KG1 (cell line): ENCODE measurements at places on chromosomes 1 and 21.

DNA sequence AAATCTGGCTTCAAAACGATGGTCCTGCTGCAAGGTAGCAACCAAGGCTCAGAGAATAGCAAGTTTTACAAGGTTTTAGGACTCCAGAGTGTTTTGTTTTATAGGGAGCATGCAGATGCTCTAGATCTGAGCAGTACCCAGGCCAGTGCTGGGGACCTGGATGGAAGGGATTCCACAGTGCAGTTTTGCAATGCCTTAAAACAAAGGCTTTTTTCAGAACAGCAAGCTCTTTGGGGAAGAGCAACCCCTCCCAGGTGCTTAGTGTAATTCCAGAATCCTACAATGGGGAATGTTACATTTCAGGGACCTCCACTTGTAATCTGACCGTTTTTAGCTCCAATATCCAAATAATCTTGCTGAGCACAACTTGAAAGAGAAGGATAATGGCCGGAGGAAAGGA is 6.7 kb downstream of the ROR1 start:
- no peak for DNase-seq

GRCh38 chr1:221988829-221989228 is 246.9 kb upstream of the DUSP10 start:
- no peak for DNase-seq

- no peak for DNase-seq
Measured at GRCh38 chr1:198669023-198669698, 30.3 kb downstream of the PTPRC start.

GRCh38 chr1:113830039-113830438 is 17.8 kb upstream of the RSBN1 start:
- DNase-seq, result no peak

DNA sequence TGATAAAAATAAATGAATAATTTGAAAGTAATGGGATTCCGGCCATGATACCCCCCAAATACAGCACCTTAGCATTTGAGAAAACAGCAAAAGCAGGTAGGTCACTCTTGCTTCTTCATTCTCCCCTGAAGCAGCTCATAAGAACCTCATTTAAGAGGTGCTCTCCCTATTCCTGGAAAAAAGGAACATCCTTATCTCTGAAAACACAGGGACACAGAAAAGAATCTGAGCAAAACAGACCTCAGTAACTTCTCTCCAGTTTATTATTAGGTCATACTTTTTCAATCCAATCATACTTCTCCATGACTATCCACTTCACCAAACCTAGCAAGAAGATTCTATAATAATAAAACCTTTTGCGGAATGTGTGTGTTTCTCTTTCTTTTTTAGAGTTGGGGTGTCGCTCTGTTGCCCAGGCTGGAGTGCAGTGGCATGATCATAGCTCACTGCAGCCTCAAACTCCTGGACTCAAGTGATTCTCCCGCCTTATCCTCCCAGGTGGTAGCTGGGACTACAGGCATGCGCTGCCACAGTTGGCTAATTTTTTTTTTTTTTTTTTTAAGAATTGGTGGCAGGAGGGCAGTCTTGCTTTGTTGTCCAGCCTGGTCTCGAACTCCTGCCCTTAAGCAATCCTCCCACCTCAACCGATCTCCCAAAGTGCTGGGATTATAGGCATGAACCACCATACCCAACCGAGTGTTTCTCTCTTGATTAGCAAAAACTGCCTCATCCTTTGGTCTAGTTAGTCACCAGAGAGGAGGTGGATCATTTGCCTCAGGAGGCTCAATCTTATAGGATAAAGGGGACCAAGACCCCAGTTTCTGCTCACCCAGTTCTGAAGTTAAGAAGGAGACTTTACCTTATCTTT is 10.6 kb upstream of the TRIM33 start:
- no peak for DNase-seq
